Hematopoietic multipotent progenitor cell treated with erythropoietin and hydrocortisone succinate and interleukin-3 and kit ligand, for 8 days (in vitro differentiated cells): ENCODE measurements at places on chromosomes 12 and 14.

DNA sequence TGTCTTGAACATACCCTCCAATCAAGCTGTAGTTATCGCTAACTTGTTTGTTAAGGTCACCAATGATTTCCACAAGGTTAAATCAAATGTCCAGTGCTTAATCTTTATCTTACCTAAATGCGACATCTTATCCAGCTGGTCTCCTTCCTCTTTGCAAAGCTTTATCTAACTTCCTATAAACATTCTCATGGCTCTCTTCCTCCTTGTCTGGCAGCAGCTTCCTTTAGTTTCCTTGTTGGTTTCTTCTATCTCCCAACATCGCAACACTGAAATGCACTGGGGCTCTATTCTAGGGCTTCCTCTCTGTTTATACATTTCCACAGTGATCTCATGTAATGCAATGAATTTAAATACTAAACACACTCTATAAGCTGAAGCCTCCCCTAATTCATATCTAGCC, 28.7 kb downstream of the UBE2N start:
- no peak for DNase-seq

DNA sequence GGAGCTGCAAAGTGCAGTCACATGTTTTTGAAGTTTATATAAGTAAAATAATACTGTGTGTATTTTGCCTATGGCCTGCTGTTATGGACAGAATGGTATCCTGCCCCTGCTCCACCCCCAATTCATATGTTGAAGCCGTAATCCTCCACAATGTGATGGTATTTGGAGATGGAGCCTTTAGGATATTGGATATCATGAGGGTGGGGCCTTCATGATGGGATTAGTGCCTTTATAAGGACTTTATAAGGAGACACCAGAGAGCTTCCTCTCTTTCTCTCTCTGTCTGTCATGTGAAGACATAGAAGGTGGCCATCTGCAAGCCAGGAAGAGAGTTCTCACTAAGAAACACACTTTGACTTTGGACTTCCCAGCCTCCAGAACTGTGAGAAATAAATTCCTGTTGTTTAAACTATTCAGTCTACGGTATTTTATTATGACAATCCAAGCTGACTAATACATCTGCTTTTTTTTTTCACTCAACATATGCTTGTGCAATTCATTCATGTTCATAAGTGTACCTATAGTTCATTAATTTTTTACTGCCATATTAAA, 3.1 kb upstream of the CHPT1 start:
- no peak for DNase-seq

DNA sequence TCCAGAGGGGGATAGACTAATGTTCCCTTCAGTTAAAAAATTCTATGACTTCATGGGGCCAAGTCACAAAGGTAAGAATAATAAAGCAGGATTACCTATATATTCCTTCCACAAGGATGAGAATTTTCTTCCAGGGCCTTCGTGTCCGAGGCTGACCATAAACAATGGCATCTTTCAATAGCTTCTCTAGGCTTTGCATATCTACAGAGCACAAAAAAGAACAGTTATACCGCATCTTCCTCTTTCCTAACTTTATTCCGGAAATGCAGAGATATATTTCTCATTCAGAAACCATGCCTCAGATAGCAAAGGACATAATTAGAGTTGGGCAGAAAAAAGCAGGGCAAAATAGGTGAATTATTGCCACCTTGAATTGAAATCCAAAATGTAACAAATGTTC, 58.3 kb upstream of the ISM2 start:
- DNase-seq, result peak; percentile 43

DNA sequence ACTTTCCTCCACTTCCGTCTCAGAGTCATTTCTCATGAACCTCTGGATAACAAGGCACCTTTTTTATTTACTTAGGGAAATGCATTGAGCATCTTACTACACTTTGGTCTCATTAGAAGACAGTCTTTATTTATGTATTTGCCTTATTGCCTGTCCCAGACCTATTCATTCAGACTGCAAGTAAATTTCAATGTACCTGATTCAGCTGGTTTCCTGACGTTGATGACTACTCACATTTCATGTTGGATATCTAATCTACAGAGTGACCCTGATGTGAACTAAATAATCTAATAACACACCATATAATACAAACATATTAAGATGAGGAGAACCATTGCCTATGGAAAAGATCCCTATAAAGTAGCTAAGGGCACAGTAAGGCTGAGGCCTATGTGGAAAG, 267.7 kb downstream of the SLC6A15 start:
- no peak for DNase-seq

DNA sequence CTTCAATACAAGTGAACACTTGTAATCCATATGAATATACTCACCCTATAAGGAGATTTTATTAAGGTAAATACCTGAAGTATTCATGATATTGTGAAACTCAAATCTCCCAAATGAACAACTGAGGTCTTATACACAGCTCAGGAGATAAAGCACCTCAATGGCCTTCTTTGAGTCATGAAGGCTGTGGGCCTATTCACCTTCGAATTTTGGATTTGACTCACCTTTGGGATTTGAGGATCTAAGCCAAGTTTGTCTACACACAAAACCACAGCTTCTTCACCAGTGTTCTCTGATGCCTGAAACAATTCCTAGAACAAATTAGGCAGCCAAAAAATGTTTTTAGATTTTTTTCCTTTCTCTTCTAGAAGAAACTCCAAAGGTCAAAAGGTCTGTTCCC, 194.1 kb downstream of the NUAK1 start:
- no peak for DNase-seq

DNA sequence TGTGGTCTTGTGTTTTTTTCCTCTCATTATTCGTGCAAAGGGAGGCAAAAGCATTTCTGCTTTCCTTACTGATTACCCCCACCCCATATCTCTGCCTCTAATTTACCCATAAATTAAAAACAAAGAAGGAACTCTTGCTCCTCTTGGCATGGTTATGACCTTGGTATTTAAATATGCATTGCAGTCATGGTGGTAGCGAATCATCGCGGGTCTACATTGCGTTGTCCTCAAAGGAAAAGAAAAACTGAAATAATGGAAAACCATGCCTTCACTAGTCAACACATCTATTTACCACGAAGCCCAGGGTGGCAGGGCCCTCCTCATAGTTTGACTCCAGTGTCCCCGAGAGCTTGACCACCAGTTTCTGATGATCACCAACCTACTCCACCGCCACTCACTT, 126.7 kb upstream of the PARP11 start:
- DNase-seq, result no peak

DNA sequence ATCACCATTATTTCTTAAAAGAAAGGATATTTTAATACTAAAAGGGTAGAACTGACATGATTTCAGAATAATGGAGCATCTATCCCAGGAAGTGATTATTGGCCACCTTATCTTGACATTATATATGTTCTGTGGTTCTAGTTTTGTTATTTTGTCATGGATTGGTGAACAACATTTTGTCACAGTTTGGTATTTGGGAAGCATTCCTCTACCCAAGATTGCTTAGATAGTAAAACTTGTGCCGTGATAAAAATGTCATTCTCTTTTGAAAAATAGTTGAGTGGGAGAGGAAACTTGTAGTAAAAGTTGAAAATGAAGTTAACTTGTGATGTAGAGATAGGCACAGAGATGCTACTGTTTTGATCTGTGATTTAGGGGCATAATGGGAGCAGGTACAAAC, 65.7 kb downstream of the TMX1 start:
- no peak for DNase-seq

- DNase-seq, result peak; percentile 30
These were observed 1.7 kb upstream of the SMOC1 start for GRCh38 chr14:69877492-69877891.

- no peak for DNase-seq
These were observed 18.6 kb downstream of the JAG2 start for GRCh38 chr14:105150026-105150367.
